ENCODE measurements at places on chromosomes 7 and 10.

- no peak for DNase-seq
Observed at GRCh38 chr7:158772916-158773315, 56.4 kb downstream of the ESYT2 start.

DNA sequence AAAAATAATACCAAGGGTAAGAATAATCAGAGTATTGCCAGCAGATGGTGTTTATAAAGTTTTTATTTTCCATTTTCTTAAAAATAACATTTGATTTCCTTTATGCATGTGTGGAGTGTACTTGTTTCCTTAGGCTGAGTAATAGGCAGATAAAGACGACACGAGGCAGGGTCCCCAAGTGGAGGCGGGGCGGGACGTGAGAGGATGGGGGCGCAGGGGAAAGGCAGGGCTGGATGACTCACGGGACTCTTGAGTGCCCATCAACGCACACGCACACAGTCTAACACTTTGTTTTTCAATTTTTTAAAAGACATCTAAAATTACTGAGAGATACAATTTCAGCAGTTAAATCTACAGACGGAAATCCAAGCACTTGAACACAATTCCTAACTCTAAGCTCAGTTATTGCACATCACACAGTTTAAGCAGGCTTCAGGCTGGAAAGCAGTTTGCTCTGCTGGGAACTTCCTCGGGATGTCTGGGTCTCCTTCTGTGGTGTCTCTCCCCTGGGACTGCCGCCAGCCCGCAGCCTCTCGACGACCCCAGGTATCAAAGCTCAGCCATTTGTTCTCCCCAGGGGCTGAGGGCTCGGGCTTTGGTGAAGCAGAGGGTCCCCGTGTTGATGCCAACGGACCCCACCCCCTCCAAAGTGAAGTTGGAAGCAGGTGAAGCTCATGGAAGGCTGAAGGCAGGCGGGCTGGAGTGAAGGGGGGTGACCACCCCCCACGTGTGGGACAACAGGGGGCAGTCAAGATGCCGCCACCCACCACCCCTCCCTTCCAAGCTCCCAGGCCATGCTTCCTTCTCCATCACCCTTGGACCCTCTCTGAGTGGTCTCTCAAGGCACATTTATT is 29.1 kb downstream of the SPOCK2 start:
- no peak for DNase-seq

DNA sequence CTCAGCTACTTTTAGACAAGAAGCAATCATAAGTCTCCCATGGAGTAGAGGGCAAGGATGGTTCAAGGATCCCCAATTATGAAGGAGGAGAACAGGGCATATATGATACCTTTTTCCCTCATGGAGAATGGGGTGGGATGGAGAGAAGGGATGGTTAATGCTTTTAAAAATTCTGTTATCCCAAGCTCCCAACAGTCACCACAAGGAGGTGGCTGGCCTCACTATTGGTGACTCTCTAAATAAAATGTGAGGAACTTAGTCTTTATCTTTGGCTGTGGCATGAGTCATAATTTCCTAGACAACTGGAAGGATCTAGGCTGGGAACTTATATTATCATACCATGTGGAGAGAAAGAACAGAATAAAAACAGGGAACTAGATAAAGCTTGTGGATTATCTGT is 297.0 kb downstream of the PHTF2 start:
- peak; percentile 32 for DNase-seq

- DNase-seq, result peak; percentile 26
Observed at GRCh38 chr10:53325066-53325465, 552.5 kb upstream of the MBL2 start.

DNA sequence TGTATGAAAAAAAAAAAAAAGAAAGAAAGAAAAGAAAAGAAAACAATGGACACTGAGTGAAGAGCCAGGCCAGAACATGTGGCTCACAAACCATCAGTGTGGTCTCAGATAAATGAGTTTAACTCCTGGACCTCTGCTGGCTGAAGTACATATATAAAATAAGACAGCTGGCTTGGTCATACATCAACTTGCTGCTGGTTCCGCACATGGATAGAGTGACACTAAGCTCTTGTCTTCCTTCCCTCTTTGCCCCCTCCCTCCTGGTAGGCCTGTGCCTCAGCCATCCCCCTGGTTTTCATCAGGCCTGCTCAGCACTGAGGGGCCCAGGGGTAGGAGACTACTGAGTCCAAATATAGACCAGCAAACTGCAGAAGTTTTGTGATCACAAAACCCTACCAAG is 58.1 kb upstream of the DGKI start:
- no peak for DNase-seq

DNA sequence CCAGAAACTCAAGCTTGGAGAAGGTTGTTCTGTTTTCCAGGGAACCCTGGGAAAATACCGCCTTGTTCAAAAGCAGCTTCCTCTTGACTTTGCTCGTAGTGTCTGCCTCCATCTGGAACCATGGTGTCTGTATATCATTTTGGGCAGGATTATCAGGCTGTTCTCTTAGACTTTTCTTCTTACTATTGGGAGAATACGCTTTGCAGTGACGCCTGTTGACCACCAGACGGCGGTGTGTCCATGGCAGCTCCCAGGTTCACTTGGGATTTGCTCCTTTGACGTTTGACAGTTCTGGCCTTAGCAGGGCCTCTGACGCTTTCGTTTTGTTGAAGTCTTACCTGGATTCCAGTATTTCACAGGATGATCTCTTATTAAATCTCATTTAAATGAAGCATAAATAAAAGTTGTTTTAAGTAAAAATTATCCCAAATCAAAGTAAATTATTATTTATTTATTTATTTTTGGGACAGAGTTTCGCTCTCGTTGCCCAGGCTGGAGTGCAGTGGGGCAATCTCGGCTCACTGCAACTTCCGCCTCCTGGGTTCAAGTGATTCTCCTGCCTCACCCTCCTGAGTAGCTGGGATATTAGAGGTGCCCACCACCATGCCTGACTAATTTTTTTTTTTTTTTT is 41.8 kb upstream of the GJD4 start:
- peak; percentile 77 for DNase-seq

- peak; percentile 78 for DNase-seq
Observed at GRCh38 chr10:58512491-58513187, at the start of gene BICC1. Gene BICC1, plus strand, starts transcription at chr10:58512872. Its CDS starts 272 bp downstream, at chr10:58513144.

Measured in kidney tubule cell (primary cell).